ENCODE measurements at places on chromosomes 1 and 21.

DNA sequence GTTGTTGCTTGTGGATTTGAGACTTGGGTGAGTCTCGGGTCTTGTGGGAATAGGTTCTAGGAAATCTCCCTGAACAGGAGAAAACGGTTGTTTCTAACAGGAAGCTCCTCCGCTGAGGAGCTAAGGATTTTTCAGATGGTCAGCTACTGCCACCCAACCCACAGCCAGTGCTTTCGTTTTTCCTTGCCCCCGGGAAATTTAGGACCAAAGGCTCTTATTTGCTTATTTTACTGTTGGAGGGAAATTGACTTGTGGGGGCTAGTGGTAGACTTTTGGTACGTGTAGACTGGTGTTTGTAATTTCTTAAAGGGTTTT, 792 bp downstream of the SNX7 start:
- DNase-seq, result no peak

DNA sequence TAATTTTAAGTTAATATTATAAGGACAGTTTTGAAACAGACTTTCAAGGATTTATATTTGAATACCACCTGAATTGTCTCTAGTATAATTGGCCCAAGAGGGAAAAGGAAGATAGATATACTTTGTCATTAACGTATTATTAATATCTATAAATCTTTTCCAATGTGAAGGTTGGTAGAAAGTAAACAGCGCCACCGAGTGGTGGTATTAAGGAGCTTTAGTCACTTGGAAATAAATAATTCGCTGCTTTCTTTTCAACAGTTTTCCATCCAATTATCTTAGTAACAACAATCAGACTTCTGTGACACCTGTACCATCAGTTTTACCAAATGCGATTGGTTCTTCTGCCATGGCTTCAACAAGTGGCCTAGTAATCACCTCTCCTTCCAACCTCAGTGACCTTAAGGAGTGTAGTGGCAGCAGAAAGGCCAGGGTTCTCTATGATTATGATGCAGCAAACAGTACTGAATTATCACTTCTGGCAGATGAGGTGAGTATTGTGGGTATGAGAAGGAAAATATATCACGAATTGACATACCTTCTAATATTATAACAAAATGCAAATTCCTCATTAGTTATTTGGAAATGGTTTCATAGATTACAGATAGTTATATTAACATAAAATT, 37.7 kb downstream of the SH3GLB1 start:
- no peak for DNase-seq

DNA sequence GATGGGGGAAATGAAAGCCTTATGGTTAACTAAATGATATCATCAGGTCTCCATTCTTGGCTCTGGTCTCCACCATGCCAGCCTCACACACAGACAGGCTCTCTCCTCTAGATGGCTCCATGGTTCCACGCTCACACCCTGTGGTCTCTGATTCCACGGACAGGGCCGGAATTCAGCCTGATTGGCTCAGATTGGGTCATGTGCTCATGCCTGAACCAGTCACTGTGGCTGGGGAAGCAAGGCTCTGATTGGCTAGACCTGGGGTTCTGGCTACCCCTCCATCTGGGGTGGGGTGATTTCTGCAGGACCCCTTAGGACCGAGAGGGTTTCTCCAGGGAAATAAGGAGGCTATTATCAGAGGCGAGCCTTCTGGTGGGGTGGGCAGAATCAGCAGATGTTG, 277.0 kb downstream of the PTPRU start:
- no peak for DNase-seq

- no peak for DNase-seq
These were observed 63.2 kb downstream of the PLEKHA6 start for GRCh38 chr1:204296431-204296988.

GRCh38 chr1:25645637-25646400, 29.2 kb downstream of the MAN1C1 start:
- no peak for DNase-seq

GRCh38 chr1:72281637-72282270, 585 bp downstream of the NEGR1 start:
- DNase-seq, result no peak
